CD8-positive, alpha-beta memory T cell (primary cell): ENCODE measurements at places on chromosomes 2 and 18. TPM values are rescaled to one million over a fixed set of nuclear protein-coding genes. Genes with fewer than 3 reads are reported as not detected.

Gene EIF5B
- 18.1 TPM for polyA plus RNA-seq

Gene DNAH7
- not detected for polyA plus RNA-seq

Gene FIGN
- polyA plus RNA-seq: not detected

Gene TSPYL6
- not detected for polyA plus RNA-seq

Gene ACMSD
- not detected for polyA plus RNA-seq

Gene ALK
- polyA plus RNA-seq: not detected

Gene COL6A3
- 0.56 TPM for polyA plus RNA-seq

Gene CIB4
- polyA plus RNA-seq: not detected

Gene ESCO1
- polyA plus RNA-seq: 11.0 TPM

Gene GPR35
- polyA plus RNA-seq: 1.9 TPM

Gene ACADL
- polyA plus RNA-seq: not detected

Gene POTEC
- polyA plus RNA-seq: not detected

Gene NIFK
- 54.4 TPM for polyA plus RNA-seq

Gene GREB1
- polyA plus RNA-seq: 0.16 TPM

Gene OTOS
- not detected for polyA plus RNA-seq

Gene SPC25
- polyA plus RNA-seq: not detected

Gene COLEC12
- not detected for polyA plus RNA-seq

Gene APOB
- polyA plus RNA-seq: not detected

Gene RNF138
- polyA plus RNA-seq: 54.9 TPM

Gene CABYR
- 0.62 TPM for polyA plus RNA-seq

Gene RGPD4
- polyA plus RNA-seq: not detected

Gene PSMA8
- 2.1 TPM for polyA plus RNA-seq

Gene KCNS3
- not detected for polyA plus RNA-seq

Gene KRTCAP3
- polyA plus RNA-seq: 0.71 TPM

Gene GRHL1
- polyA plus RNA-seq: 0.12 TPM

Gene REG3A
- not detected for polyA plus RNA-seq

Gene HOXD8
- not detected for polyA plus RNA-seq

Gene SAG
- not detected for polyA plus RNA-seq
